Uterus (tissue), 4 donors: ENCODE measurements at places on chromosomes 16 and 17.

DNA sequence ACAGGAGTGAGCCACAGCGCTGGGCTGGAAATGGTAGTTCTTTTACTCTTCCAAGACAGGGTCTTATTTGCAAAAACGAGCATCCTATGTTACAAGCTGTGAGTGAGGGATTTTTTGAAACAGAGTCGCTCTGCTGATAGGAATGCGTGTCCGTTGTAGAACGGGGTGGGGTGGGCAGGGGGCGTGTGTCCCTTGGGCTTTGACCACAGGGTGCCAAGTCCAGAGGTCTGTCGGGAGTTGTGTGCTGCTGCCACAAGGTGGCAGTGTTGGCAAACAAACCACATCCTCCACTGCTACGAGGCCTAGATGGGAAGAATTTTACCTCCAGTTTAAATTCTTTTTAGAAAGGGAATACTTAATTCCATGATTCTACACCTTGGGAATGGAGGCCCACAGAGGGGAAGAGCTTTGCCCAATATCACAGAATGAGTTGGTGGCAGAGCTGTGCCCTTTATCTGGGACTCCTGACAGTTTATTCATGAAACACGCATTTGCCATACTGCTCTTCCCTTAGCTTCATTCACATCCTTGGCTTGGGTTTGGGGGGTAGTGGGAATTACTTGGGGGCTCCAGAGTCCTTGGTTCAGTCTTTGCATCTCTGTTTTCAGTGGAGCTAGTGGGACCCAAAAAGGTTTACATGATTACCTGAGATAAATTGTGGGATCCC, 30.6 kb upstream of the ETV4 start:
- peak; percentile 74 for DNase-seq

DNA sequence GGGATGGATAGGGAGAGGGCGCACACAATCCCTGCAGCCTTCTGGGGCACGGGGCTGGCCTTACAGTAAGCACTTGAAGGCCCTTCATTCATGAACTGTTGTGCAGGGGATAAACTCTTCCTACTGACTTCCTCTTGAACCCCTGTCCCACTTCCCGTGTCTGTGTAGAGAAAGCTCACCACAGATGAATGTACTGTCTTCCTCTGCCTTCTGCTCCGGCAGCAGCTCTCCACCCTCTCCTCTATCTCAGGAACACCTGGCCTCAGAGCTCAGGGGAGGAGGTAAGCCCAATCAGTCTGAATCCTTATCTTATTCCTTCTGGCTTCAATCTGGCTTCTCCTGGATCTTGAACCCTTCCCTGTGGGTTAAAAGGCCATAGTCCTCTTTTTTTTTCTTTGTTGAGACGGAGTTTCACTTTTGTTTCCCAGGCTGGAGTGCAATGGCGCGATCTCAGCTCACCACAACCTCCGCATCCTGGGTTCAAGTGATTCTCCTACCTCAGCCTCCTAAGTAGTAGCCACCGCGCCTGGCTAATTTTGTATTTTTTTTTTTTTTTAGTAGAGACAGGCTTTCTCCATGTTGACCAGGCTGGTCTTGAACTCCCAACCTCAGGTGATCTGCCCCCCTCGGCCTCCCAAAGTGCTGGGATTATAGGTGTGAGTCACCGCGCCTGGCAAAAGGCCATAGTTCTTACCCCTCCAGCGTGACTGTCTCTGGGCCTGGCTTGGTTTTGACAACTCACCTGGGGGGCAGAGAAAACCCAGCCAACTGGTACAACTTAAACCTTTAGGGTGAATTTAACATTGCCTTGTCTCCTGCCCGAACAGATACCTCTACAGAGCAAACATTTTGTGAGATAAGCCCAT, 7.2 kb upstream of the SLC52A1 start:
- no peak for DNase-seq

GRCh38 chr16:27318392-27319256, 4.8 kb downstream of the IL4R start:
- DNase-seq = peak; percentile 24

DNA sequence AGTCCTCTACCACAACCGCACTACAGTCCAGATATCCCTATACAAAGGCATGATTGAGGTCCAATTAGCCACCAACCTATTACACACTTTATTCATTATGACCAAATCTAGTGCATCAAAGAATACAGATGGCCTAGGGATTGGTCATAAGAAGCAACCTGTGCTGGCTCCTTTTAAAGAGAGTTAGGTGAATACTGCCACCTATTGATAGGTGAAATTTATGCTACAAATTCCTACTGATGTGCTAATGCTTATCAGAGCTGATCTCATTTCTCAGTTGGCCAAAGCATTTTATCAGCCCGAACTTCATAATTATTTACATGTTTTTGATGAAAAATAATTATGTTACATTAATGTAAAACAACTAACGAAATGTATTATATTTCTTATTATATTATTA, 166.3 kb downstream of the ANKFN1 start:
- no peak for DNase-seq
